ENCODE measurements at places on chromosomes 4 and X.

DNA sequence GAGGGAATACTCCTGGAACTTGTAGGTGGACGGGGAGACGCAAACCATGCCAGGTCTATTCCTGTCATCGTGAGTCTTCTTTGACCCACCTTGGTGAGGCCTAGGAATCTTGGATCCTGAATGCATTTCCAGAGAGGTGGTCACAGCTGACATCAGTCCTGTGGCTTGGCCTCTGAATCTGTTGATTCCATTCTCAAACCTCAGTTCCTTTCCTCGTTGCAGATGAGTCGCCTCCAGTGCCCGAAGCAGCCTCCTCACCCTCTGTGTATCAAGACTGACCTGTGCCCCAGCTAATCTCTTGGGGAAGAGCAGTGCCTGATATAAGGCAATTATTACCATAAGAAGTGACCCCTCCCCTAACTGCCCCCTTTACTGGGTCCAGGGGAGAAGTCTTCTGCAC lies 118.1 kb downstream of the SMIM20 start:
- no peak for DNase-seq

DNA sequence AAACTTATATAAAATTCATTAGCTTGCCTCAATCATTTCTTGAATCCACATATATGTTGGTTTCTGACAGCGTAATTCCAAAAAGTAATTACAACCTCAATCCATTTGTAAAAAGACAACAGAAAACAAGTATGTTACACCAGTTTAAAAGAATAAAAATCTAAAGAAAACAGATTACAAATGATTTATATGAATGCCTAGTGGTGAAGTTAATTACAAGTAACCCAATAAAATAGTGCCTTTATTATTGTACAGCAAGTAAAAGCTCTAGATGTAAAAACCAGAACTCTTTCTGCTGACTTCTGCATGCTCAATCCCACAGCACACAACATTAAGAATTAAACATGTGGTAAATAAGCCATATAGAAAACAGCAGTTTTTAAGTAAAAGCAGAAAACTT lies 197.8 kb downstream of the MAB21L2 start:
- DNase-seq: no peak

GRCh38 chrX:150478496-150479492 lies 89.6 kb upstream of the MTM1 start:
- no peak for DNase-seq

GRCh38 chr4:98298022-98298421 lies 36.8 kb downstream of the RAP1GDS1 start:
- DNase-seq: no peak

- no peak for DNase-seq
Measured at GRCh38 chrX:9677098-9677739, 88.4 kb downstream of the GPR143 start.

GRCh38 chr4:4379540-4380087 lies 7.3 kb upstream of the NSG1 start:
- DNase-seq: no peak

DNA sequence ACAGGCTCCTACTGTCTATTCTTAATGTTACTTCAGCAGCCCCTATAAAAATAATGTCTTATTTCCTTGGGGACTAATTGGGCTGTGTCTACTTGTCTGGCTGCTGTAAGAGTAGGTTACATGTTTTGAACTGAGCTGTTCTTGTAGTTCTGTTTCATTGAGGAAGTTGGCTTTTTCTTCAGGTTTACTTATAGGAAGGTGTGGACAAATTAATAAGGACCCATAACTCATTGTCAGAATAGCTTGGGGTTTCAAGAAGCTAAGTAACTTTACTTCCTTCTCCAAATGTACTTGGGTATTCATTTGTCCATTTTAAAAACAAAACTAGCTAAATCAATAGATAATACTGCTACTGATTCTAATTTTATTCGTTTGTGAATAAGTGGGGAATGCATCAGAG lies 487.2 kb downstream of the FAT4 start:
- no peak for DNase-seq

DNA sequence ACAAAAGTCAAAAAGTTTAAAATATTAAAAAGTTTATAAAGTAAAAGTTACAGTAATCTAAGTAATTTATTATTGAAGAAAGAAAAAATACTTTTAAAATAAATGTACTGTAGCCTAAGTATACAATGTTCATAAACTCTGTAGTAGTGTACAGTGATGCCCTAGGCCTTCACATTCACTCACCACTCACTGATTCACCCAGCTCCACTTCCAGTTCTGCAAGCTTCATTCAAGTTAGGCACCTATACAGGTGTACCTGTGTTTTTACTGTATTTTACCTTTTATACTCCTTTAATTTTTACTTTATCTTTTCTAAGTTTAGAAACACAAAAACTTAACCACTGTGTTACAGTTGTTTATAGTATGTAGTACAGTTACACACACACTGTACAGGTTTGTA lies 40.1 kb upstream of the AGA start:
- DNase-seq: no peak

Measured in hematopoietic multipotent progenitor cell treated with erythropoietin and hydrocortisone succinate and interleukin-3 and kit ligand, for 17 days (in vitro differentiated cells).